ENCODE measurements at places on chromosomes 7 and 10.
A peak's percentile ranks its signal among the peaks of the same experiment; 100 is the strongest.

DNA sequence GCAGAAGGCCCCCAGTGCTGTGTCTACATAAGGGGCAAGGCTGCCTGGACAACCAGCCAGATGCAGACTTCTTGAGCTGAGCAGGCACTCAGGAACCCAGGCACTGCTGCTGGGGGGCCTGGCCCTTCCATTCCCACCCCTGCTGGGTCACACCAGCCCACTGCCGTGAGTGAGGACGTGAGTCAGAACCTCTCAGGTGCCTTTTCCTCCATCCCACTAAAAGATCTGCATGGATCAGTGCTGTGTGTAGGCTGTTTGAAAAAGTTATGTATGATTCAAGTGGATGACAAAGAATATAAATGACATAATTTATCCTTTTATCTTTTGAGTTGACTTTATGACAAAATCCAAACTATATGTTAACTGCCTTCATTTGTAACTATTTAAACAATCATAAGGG is 499.3 kb downstream of the INHBA start:
- no peak for DNase-seq

GRCh38 chr7:95776561-95777185 is 4.3 kb downstream of the DYNC1I1 start:
- no peak for DNase-seq

GRCh38 chr10:117499248-117500105 is 43.1 kb upstream of the EMX2 start:
- no peak for DNase-seq

DNA sequence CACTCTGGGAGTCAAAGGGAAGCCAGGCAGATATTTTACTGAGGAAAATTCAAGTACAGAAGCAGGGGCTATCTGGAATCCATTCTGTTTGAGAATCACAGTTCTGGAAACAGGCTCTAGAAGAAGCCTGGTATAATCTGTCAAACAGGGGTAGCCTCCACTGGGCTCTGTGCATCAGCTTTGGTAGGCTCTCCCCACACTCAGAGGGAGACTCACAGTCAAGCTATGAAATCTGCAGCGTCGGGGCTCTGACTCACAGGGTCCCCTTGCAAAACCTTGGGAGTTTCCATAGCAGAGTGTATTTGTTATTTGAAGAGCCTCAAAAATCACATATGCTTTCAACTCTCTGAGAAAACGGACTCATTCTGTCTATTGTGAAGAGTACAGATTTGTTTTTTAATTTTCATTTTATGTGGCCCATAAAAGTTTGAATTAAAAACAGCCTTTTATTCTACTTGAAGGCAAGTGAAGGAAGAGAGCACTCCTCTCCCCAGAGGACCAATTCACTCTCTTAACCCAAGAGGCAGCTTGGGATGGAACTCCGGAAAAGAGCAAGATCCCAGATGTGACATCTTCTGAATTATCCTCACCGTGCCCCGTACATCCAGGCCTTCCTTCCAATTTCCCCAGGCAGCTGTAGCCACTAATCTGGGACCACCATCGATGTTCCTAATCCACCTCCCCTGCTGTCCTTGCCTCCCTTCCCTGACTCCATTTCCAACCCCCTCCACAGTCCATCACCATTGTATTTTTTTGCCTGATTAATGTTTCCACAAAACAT is 590.9 kb upstream of the MGMT start:
- no peak for DNase-seq

DNA sequence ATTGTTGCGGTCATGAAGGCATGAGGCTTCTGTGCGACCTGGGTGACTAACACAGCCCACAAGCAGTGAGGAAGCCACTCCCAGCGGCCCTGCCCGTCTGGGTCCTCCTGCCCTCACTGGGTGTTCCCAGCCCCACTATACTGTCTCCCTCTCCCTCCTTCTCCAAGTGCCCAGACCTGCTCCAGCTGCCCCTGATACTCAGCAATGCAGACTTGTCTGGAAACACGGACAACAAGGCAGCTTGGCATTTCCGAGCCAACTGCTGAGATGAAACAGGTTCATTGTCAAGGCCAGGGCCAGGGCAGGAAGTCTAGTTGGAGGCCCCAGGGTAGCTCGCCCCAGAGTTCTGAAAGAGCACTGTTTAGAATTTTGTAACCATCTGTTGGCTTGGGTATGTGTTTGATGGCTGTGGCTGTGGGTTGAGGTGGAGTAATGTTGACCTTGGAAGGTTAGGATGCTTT is 95.7 kb downstream of the RBM20 start:
- peak; percentile 39 for DNase-seq

- DNase-seq, result peak; percentile 48
These were observed 21.3 kb downstream of the TIAL1 start for GRCh38 chr10:119575506-119575905.

DNA sequence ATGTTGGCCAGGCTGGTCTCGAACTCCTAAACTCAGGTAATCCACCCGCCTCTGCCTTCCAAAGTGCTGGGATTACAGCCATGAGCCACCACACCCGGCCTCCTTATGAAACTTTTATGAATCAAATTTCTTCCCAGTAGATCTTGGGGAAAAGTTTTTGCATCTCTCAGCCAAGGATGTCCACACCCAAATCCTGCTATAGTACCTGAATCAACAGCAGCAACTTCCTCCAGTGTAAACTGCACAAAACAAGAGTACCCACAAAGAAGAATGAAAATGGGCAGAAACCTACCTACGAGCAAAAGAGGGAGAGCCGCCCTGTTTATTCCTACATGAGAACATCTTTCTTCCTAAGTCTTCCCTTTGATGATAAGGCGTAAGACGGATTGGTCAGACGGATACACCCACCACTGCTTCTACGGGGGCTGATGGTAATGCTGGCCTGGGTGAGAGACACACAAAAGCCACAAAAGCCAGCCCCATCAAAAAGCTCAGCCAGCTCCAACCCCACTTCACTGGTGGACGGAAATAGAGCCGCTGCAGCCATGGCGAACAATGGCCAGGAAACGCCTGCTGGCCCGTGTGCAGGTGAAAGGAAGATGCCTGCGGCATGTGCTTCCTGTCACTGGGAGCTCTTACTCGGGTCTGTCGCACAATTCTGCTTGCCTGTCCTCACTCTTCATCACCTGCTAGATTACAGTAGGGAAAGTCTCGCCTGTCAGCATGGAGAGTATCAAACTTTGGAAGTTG is 10.4 kb downstream of the JCAD start:
- DNase-seq, result peak; percentile 49

- DNase-seq, result no peak
These were observed 24.5 kb downstream of the CHST15 start for GRCh38 chr10:124068929-124069328.

GRCh38 chr7:41487229-41487940 is 215.5 kb downstream of the INHBA start:
- DNase-seq, result no peak

- no peak for DNase-seq
These were observed 278.5 kb downstream of the DNAJB6 start for GRCh38 chr7:157615101-157615817.

DNA sequence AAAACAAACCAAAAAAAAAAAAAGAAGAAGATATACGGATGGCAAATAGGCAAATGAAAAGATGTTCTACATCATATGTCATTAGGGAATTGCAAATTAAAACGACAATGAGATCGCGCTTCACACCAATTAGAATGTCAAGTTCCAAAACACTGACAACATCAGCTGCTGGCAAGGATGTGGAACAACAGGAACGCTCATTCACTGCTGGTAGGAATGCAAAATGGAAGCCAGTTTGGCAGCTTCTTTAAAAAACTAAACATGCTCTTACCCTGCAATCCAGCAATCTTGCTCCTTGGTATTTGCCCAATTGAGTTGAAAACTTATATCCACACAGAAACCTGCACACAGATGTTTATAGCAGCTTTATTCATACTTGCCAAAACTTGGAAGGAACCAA is 34.8 kb downstream of the CALML5 start:
- DNase-seq, result no peak

GRCh38 chr10:93837822-93838221 is 56.0 kb upstream of the SLC35G1 start:
- DNase-seq, result no peak

- DNase-seq, result no peak
These were observed 281.6 kb upstream of the KLF14 start for GRCh38 chr7:131015657-131015958.

DNA sequence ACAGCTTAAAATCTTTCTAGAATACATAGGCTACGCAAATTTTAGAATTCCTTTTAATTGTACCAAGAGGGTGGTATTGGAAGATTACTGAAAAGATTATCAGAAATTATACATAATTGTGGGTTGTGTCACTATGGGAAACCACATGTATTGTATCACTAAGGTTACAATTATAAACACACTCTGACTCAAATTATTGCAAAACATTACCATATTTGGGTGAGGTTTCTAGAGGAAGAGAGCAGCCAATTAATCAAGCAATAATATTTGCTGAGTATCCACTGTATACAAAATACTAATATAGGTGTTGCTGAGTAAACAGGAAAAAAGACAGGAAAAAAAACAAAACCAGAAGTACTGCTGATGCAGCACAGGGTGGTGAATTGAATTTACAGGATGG is 3.1 kb upstream of the CAPZA2 start:
- no peak for DNase-seq

DNA sequence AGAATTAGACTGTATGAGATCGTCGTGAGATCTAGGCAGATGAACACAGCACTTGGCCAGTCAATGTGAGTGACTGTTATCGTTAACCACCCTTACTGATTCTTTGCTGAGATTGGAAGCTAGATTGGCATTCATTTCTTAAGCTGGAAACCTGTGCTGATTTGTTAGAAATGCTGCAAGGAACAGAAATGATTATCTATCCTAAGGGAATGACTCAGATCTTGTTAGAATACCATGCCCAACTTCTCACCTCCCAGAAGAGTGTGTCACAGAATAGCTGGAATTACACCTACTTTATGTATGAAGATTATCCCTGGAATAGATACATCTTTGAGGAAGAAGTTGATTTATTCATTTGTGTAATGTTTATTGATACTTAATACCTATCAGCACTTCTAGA is 275.2 kb downstream of the AUTS2 start:
- no peak for DNase-seq

DNA sequence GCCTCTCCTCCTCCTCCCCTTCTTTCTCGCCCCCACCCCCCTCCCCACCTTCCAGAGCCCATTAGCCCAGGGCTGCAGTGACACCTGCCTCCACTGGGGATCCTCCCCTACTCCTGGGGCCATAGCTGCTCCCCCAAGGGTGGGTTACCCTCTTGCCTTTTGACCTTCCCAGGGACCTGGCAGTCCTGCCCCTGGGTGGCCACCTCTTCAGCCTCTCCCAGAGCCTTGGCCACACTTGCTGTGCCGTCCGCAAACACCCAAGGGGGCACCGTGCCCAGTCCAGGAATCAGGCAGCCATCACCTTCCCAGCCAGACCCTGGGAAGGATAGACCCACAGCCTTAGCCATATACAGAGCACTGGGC is 19.8 kb upstream of the CLDN4 start:
- no peak for DNase-seq

DNA sequence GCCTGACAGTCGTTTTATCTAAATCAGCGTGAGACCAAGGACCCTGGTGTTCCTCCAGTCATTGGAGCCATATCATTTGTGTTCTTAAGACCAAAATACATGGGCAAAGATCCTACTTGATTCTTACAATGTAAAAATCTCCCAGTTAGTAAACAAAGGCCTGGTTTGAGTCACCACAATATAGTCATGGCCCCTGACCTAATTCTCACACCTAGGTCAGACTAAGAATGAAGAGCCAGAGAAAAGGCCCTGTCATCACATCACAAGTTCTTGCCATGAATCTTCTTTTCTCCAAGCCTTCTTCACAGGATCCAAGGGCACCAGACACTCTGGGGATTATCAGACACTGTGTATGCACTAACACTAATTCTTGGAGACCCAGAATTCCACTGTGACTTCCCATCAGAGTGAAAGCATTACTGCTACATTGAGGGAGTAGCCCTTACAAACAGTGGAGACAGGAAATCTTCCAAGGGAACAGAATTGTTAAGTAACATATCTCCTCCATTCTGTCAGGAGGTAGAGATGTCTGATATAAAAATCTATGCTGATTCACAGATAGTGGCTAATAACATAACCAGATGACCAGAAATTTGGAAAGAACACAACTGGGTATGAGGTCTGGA is 7.6 kb upstream of the ERVW-1 start:
- no peak for DNase-seq

- DNase-seq, result no peak
These were observed 17.5 kb downstream of the TWIST1 start for GRCh38 chr7:19099924-19100323.

GRCh38 chr10:105596749-105597148 is 955.7 kb downstream of the SORCS3 start:
- no peak for DNase-seq

GRCh38 chr7:51354897-51355296 is 38.3 kb upstream of the COBL start:
- DNase-seq, result no peak

DNA sequence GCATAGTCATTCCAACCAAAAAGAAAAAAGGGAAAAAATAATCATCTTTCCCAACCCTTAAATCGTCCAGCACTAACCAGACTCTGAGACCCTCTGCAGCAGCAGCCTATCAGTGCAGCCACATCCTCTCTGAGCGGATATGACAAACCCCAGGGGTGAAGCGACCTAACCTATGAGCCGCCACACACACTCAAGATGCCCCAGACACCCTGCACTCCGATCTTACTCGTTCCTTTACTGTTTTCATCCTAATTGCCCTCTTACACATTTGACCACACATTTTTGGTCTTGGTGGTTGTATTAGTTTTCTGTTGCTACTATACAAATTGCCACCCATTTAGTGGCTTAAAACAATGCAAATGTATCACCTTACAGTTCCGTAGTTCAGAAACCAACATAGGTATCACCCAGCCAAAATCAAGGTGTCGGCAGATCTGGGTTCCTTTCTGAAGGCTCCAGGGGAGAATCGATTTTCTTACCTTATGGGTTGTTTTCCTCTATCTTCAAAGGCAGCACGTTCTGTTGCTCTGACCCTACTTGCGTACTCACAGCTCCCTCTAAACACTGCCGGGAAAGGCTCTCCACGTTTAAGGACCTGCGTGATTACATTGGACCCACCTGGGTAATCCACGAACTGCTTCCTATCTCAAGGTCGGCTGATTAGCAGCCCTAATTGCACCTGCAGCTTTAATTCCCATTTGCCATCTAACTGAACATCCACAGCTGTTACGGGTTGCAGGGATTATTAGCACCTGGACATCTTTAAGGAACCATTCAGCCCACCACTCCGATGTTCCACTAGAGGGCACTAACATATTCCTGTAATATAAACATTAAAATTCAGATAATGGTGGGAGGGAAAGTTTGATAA is 37.3 kb upstream of the PRSS1 start:
- DNase-seq, result peak; percentile 42

DNA sequence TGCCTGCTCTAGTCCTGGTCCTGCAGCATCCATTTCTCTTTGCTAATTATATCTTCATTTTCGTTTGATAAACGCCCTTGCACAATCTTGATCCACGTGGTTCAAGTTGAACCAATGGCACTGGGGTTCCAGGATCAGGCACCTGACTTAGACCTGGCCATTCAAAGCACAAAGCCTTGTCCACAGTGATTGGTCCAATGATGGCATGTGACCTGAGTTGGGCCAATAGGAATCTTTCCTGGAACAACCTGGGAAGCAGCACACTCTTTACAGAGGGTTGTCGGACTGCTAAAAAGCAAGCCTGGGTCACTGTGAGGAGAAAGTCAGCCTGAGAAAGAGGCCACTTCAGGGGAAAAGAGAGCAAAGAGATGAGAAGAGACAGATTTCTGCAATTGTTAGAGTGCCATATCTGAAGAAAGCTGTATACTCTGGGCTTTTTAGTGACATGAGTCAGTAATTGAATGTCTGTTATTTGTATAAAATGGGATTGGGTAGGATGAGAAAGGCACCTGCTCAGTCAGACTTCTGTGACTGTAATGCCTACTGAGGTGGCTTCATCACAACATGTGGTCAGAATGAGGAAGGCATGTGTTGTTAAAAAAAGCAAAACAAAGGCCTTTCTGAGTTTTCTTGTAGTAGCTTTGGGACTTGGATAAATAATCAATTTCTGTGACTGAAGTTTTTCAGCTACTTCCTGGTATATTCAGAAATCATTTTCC is 4.4 kb upstream of the STEAP4 start:
- no peak for DNase-seq

All from activated naive CD4-positive, alpha-beta T cell treated with anti-CD3 and anti-CD28 coated beads, Interleukin-2, amount 10 ng/mL, durations not matched to agents 7 days and 5 days (primary cell).